ENCODE measurements at places on chromosomes 12 and 14.

GRCh38 chr14:68283378-68284123, 464.0 kb downstream of the RAD51B start:
- peak; percentile 47 for DNase-seq

- no peak for DNase-seq
These were observed 1464.1 kb upstream of the FLRT2 start for GRCh38 chr14:84065811-84066210.

DNA sequence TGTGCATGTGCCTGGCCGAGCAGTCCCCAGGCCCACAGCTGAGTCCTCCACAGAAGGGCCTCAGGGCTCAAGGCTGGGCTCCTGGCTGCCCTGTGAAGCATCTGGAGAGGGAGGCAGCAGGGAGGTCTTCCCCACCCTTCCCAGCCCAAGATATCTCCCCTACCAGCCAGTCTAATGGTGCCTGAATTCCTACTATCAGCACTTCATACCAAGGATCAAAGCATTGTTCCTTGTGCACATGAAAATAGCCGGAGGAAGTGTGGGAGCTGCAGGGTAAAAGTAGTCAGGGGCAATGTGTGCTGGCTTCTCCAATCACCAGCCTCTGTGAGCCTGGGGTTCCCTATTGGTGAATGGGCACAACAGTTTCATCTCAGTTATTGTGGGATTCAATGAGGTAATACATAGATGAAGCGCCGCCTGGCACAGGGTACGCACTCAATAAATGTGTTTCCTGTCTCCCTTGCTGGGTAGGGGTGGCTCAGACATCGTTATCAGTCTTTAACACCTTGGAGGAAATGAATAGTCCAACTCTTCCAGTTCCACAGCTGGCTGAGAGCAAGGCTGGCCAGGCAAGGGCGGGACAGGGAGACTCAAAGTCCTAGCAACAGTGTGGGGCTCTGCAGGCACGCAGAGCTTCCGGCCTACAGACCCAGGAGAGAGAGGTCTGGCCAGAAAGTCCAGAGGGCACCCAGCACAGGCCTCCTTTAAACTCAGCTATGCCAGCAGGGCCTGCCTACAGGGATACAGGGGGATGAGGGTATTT, 39.1 kb upstream of the PNMA1 start:
- no peak for DNase-seq

GRCh38 chr12:47888153-47888819, 16.5 kb downstream of the VDR start:
- no peak for DNase-seq

- DNase-seq: no peak
These were observed 54.9 kb upstream of the CISTR start for GRCh38 chr12:53806721-53807120.

DNA sequence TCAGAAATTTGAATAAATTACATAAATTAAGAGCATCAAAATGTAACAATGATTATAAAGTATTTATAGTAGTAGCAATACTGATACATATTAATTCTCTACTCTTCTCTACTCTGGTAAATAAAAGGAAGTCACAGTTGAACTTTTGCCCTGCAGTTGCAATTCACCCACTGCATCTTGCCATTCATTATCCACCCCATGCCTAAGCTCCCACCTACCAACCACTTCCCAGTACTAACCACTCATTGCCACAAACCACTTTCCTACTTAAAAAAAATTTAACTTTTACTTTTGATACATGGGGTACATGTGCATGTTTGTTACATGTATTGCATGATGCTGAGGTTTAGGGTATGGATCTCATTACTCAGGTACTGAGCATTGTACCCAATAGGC, 174.0 kb downstream of the RASSF9 start:
- no peak for DNase-seq
